Aorta (tissue), 5 donors: ENCODE measurements at places on chromosomes 12 and 14.

- DNase-seq = no peak
Measured at GRCh38 chr12:12331896-12332295, 18.1 kb downstream of the MANSC1 start.

- DNase-seq = no peak
Measured at GRCh38 chr14:56310643-56311042, 192.4 kb downstream of the PELI2 start.

GRCh38 chr12:19234171-19234704 is 104.7 kb downstream of the PLEKHA5 start:
- DNase-seq = no peak

DNA sequence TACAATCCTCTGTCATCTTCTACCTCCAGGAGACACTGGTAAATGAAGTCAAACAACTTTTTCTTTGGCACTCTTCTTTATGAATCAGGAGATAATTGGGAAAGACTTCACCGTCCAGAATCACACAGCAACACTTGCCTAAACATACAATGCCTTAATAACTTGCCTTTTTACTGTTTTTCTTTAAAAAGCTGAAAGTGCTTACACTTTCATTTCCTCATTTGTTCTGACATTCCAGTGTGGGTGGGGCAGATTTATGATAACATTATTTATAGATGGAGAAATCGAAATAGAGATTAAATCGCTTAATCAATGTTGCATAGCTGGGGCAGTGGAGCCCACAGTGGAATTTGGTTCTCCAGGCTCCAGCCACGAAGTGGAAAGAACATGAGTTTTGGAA is 2.8 kb upstream of the FRS2 start:
- no peak for DNase-seq

DNA sequence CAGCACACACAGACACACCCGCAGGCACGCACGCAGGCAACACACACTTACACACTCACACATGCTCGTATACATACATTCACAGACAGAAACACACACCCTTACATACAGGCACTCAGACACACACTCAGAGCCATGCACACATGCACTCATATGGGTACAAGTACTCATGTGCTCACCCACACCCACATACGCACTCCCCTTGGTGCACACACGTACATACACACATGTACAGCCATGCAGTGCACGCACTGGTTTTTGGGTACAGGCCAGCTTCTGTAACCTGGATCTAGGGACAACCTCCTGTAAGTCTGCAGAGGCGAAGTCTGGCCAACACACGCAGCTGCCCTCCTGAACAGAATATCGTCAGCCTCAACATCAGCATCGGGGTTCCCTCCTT is 221.3 kb upstream of the RTL1 start:
- no peak for DNase-seq

DNA sequence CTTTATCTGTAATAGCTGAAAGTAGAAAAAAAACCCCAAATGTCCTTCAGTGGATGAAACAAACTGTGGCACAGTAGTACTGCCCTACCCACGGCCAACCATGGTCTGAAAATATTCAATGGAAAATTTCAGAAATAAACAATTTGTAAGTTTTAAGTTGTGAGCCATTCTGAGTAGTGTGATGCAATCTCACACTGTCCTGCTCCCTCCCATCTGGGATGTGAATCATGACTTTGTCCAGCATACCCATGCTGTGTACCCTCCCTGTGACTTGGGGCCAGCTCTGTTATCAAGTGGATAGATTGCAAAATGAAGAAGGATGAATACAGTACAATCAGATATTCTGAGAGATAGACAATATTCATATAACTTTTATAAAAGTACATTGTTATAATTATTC is 106.2 kb downstream of the SMOC1 start:
- no peak for DNase-seq

GRCh38 chr12:50151047-50151687 is 16.0 kb downstream of the CERS5 start:
- DNase-seq = no peak

- no peak for DNase-seq
Measured at GRCh38 chr12:69459477-69459876, 10.7 kb upstream of the FRS2 start.

- DNase-seq = peak; percentile 85
Measured at GRCh38 chr14:21087294-21088091, 11.0 kb downstream of the ZNF219 start.

DNA sequence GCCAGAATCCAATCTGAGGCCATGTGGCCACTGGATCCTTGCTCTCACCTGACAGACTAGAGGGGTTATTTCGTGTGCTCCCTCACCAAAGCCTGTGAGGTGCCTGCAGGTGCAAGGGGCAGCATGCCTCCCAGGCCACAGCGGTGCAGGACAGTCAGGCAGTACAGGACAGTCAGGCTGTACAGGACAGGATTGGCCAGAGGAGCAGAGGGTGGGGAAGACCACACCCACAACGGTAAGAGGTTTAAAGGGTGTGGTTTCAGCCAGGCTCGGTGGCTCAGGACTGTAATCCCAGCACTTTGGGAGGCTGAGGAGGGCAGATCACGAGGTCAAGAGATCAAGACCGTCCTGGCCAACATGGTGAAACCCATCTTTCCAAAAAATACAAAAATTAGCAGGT is 3.1 kb upstream of the BRF1 start:
- DNase-seq = no peak

- DNase-seq = no peak
Measured at GRCh38 chr12:59119676-59120075, 199.4 kb upstream of the LRIG3 start.

- no peak for DNase-seq
Measured at GRCh38 chr14:81662570-81663197, 129.0 kb upstream of the SEL1L start.

DNA sequence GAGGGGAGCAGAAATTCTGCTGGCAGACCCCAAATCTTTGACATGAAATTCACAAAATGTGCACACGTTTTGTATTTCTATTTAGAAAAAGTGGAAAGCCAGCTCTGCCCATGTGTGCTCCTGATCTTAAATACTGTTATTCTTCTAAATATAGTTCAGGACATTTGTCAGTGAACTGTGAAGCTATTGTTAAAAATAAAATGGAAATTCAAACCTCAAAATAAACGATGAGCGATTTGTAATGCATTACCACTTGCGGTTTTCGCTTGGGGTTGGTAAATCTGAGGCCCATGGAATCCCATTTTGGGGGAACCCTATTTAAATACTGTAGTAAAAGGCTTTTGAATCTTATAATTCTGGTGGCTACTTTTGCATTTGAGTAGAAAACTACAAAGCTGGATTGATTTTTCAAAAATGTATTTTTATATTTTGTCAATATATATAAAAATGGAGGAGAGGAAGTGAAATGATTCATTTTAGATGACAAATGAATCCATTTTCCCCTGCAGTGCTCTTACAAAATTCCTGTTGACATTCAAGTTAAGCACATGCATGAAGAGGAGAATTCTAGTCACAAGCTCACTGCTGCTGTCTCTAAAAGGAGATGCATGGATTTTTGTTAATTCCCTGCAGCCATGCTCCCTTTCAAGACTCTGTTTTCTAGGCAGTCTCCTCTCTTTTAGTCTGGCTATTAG is 47.1 kb downstream of the FLRT2 start:
- DNase-seq = no peak

- DNase-seq = peak; percentile 79
Measured at GRCh38 chr14:74945261-74945851, 10.0 kb downstream of the PGF start.

DNA sequence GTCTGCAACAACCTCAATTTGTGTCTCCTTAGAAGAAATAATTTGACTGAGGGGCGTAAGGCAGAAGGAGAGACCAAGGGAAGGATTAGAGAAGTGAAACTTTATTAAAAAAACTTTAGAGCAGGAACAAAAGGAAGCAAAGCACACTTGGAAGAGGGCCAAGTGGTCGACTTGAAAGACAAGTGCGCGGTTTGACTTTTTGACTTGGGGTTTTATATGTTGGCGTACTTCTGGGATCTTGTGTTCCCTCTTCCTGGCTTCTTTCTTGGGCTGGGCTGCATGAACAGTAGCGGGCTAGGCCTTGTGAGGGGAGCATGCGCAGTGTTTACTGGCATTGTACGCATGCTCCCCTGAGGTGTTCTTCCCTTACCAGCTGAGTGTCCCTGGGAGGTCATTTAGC is 369.3 kb upstream of the DCN start:
- peak; percentile 65 for DNase-seq

DNA sequence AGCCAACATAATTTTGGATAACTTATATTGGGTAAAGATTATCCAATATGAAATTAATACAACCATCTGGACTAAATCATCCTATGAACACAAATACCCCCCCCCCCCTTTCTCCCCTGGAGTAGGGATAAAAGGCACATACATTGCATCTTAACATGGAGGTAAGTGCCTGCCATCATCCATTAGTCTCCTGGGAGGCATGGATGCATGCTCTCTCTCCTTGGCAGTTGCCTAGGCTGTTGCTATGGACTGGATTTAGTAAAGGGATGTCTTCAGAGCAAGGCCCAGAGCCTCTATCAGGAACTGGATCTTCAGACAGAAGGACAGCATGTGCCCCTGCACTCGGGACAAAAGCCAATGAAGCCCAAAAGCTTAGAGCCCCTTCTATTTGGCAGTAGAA is 40.6 kb downstream of the SMOC1 start:
- DNase-seq = no peak

DNA sequence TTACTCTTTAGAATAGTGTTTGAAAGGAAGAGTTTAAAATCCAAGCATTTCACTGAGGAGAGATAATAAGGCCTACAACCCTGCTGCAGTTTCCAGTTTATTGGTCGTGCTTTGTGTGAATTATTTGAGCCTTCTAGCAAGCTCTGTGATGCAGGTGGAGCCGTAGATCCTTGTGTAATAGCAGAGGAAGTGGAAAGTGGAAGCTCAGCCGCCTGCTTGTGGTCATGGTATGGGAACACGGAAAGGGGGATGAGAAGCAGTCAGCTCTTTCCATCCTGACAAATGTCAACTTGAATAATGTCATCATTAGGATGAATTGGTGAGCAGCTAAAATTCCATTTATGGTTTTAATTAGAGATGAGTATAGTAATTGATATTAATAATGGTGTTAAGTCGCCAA is 29.1 kb downstream of the SYNE2 start:
- DNase-seq = no peak

- DNase-seq = no peak
Measured at GRCh38 chr14:106837870-106838269, 1311.5 kb downstream of the TMEM121 start.

DNA sequence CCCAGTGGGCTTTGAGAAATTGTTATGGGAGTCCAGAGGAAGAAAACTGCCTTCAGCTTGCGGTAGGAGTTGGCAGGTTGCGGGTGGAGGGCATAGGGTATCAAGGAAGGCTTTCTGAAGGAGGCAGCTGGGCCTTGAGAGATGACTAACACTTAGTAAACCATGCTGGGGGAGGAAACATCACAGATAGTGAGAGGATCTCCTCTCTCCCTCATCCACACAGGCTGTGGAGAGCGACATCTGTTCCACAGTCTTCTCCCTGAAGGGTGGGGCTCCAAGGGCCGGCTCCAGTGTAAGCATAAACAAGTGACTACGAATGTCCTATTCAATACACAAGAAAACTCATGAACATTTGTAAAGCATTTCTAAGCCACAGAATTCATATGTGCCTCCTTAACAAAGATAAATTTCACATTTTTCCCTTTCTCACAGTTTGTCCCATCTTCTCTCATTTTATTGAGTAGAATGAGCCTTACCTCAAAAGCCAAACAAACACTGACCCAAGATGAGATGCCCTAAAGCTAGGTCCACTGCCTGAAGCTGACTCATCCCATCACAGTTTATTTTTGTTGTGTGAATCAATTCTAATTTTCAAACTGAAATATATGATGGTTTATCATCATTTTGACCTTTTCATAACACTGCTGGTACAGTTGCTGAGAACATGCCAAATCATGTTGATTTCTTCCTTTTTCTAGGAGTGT is 227.9 kb downstream of the SLC25A21 start:
- no peak for DNase-seq

GRCh38 chr12:54413284-54414190 is 5.5 kb downstream of the ITGA5 start:
- DNase-seq = peak; percentile 55

GRCh38 chr14:35261774-35262173 is 30.4 kb upstream of the PSMA6 start:
- DNase-seq = no peak

GRCh38 chr12:50728417-50728816 is 35.5 kb upstream of the ATF1 start:
- DNase-seq = no peak

DNA sequence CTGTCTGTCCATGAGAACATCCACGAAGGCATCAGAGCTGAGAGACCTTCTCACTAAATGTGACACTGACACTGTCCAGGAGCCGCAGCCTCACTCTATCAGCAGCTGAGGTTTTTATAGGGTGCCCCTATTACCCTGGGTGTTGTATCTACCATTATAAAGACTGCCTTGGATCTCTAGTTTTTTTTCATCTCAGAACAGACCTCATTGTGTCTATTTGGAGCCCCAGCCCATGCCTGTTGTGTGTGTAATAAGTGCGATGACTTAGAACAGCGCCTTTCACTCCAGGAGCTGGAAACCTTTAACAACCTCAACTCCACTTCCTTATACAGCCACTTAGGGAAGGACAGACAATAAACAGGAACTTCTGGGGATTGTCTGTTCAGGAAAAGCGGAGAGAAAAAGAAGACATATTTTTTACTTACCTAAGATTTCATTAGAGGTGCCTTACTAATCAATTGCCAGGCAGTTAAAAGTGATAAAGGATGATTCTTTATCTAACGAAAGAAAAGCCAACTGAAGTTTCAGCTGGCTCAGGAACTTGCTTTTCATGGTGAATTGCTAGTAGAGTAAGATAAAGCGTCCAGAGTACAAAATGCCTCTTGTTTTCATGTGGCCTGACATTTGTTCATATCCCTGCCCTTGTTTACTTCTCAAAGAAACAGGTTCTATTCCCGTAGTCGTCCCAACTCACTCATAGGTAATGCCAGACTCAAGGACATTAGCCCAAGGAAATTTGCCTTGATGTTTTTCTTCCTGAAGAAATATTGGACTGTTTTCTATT is 420.6 kb downstream of the RAD51B start:
- DNase-seq = no peak
